ENCODE measurements at places on chromosomes 6 and 20.
A peak's percentile ranks its signal among the peaks of the same experiment; 100 is the strongest.

- no peak for DNase-seq
Measured at GRCh38 chr6:52725535-52726192, 37.6 kb downstream of the GSTA2 start.

DNA sequence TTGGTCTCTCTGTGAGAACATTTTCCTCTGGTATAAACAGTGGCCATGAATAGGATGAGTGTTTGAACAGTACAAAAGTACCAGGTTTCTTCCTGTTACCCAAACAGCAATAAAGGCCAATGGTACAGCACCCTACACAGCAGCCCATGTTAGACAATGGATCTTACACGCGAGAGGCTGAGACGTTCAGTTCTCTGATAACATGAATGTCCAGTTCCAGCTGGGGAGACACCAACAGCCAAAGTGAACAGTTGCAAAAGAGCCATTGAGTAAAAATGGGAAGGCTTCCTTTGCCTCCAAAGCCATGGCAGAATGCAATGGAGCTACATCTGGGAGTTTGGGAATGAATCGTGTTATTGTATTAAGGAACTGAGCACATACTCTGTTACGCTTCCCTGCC lies 246.8 kb upstream of the SGK1 start:
- DNase-seq = no peak

DNA sequence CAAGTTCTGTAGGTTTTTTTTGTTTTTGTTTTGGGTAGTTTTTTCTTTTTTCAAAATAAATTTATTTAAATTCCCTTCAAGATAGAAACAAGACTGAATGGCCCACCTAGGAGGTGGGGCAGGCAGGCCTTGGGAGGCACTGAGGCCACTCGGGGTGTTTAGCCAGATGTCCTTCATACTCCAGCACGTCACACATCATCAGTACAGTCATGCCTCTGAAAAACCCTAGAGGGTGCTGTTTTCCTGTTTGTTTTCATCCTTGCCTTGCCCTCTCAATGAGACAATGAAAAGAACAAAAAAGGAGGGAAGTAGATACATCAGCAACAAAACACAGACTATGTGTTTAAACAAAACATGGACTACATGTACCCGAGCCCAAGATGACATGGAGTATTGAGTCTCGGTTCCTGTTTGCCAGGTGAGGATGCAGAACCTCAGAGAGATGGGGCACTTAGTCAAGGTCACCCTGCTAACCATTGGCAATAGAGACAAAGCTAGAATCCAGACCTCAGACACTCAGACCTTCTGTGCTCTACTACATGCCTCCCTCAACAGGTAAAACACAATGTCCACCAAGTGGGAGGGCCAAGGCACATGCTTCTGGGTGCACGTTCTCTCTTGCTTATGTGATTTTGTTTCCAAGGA lies 26.8 kb upstream of the CLIC5 start:
- no peak for DNase-seq

DNA sequence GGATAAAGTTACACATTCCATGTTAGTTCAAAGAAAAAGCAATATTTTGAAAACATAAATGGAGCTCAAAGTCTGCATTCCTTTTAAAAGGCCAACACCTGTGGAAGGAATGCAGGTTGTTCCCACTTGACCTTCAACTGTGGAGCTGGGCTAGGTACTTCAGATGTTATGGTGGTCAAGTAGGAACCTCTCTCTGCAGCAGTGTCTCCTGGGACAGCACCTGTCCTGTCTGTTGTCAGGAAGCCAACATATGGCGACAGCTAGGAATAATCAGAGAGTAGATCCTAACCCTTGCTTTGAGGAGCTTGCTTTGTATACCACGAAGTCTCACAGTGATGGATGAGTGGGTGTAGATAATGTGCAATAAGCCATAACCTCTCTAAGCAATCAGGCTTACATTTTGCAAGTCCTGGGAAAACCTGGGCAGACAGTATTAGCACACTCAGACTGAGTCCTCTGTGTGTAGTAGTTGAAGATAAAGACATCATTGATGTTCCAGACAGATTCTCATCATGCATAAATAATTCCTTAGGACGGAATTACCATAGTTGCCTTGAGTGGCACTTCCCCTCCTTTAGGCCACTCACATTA lies 347.5 kb downstream of the PRL start:
- DNase-seq = no peak

DNA sequence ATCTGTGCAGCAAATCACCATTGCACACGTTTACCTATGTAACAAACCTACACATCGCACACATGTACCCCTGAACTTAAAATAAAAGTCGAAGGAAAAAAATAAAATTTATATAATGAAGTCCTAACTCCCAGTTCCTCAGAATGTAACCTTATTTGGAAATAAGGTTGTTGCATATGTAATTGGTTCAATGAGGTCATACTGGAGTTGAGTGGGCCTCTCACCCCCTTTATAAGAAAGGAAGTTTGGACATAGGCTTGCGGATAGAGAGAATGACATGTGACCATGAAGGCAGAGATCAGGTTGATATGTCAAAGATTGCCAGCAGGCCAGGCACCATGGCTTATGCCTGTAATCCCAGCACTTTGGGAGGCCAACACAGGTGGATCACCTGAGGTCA lies 16.1 kb upstream of the ZBTB22 start:
- no peak for DNase-seq

GRCh38 chr6:144294016-144294415 lies 8.9 kb downstream of the UTRN start:
- DNase-seq = no peak

- DNase-seq = no peak
Measured at GRCh38 chr6:73893696-73894095, 197.7 kb downstream of the CD109 start.

- no peak for DNase-seq
Measured at GRCh38 chr6:18405477-18406293, 18.5 kb downstream of the RNF144B start.

GRCh38 chr20:39066471-39067242 lies 104.5 kb downstream of the DHX35 start:
- DNase-seq = no peak

DNA sequence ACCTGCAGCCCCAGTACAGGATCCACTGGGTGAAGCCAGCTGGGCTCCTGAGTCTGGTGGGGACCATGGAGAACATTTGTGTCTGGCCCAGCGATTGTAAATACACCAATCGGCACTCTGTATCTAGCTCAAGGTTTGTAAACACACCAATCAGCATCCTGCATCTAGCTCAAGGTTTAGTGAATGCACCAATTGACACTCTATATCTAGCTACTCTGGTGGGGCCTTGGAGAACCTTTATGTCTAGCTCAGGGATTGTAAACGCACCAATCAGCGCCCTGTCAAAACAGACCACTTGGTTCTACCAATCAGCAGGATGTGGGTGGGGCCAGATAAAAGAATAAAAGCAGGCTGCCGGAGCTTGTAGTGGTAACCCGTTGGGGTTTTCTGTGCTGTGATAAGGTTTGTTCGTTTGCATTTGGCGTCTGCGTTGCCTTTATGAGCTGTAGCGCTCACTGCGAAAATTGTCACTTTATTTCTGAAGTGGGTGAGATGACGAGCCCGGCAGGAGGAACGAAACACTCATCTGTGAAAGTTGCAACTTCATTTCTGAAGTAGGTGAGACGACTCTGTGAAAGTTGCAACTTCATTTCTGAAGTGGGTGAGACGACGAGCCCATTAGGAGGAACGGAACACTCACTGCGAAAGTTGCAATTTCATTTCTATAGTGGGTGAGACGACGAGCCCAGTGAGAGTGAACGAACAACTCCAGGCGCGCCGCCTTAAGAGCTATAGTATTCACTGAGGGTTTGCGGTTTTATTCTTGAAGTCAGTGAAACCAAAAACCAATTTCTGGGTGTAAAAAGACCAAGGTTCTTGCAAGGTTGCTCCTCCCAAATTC lies 31.1 kb downstream of the SERPINB6 start:
- DNase-seq = peak; percentile 81

DNA sequence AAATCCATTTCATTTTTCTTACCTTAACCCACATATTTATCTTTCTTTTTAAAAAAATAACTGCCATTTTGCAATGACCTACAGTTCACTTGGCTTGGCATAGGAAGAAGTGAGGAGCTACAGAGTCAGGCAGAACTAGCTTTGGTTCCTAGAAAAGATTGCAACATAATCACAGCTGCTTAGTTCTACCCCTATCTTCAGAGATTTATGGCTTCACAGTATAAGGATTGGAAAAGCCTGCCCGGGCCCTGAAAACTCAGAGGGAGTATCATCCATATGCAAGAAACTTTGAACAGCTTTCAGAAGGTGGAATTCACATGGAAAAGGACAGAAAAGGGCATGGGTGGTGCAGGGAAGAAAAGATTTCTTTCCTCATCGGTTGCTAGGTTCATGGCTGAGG lies 774.3 kb upstream of the CHD6 start:
- DNase-seq = no peak

DNA sequence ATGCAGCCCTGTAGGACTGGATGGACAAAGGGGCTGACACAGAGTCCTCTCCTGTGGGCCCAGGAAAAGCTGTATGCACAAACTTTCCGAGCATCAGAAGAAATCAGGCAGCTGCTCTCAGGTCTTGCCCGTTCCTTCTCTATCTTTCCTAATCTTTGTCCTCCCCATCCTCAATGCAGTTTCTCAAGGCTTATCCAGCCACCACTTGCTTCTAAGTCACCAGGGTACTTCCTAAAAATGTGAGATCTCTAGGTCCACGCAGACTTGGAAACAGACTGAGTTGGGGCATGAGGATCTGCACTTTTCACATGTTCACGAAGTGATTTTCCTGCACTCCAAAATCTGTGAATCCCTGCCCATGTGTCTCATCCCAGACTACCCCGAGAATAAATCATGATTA lies 394.5 kb upstream of the SLC35B3 start:
- DNase-seq = no peak

- DNase-seq = no peak
Measured at GRCh38 chr20:4508773-4509172, 212.9 kb upstream of the PRND start.

GRCh38 chr6:125354649-125355048 lies 52.9 kb upstream of the HDDC2 start:
- DNase-seq = no peak

DNA sequence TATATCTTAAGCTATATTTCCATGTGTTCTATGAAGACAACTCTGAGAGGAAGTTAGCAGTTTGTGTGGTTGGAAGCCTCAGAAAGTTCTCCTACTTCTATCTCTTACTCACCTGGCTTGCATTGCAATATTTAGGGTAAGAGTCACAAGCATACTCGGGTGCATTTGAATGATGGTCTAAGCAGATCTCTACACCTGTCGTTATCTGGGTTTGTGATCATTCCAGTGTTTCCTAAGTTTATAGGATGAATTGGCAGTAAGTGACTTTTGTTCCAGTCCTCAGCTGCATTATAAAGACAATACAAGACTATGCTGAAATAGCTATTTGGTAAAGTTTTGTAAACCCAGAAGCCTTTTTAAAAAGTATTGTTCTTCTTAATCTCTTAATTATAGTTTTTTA lies 36.9 kb downstream of the CBFA2T2 start:
- DNase-seq = no peak

DNA sequence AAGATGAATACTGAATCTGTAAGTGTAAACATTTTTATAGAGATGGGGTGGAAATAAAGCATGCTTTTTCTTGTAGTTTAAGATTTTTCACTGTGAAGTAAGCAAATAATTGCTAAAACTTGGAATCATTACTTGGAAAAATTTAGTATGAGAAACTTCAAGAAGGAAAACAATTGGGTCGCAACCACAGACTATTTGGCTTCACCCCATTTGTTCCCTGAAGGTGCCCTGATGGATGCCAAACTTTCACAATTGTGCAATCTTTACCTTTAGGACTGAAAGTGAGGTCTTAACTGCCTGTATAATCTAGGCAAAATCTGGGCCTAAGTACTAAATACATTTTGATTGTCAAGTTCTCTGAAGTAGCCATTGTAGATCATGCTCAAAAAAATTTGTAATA lies 330.1 kb downstream of the HDGFL1 start:
- DNase-seq = no peak

- no peak for DNase-seq
Measured at GRCh38 chr20:54231036-54231435, 23.1 kb downstream of the PFDN4 start.

GRCh38 chr20:25355011-25355595 lies 35.5 kb downstream of the ABHD12 start:
- DNase-seq = no peak

DNA sequence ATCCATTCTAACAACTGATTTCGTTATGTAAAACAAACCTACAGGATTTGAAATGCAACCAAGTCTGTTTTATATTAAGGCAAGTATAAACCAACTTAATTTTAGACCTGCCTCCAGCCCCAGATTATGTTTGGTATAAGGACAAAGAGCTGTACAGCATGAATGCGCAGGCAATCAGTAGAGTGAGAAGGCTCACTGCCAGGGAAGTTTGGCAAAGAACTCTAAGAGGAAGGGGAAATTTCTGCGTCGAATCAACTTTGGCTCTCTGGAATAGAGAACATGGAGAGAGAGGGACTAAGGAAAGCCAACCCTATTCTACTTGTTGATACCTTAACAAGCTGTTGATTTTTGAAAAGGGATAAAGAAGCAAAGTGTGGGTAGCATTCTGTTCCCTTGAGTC lies 96.9 kb upstream of the FOXO3 start:
- DNase-seq = no peak

DNA sequence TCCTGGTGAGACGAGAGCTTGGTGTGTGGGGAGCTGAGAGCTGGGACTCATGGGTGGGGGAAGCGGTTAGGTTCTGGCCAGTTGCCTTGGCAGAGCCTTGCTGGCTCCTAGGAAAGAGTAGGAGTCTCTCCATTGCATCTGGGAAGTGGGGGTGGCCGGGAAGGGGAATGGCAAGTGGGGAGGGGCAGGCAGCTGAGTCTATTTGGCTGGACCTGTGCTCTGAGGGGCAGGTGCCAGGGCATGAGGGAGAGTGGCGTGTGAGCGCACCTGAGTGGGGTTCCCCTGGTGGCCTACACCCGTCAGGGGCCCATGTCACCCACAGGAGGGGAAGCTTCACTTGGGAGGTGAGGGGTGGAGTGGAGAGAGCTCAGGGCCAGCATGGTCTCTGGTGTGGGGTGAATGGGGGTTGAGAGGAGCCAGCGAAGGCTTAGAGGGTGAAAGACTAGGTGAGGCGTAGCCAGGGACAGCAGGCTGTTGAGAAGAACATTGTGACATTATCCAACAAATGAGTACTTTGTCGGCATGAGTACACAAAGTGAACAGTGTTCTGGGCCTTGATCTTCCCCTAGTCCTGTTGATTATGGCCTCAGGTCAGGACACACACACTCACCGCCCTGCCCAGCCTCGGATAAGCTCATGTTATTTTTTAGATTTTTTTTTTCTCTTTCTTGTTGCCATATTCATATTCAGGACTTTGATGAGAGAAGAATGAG lies 59.8 kb downstream of the FAM120B start:
- DNase-seq = no peak

GRCh38 chr6:130148181-130148580 lies 74.6 kb downstream of the SAMD3 start:
- no peak for DNase-seq

Data from activated T-cell treated with anti-CD3 and anti-CD28 coated beads for 24 hours (primary cell).